ENCODE measurements at places on chromosomes 2 and 18. TPM values are rescaled to one million over a fixed set of nuclear protein-coding genes. Genes with fewer than 3 reads are reported as not detected.
A peak's percentile ranks its signal among the peaks of the same experiment; 100 is the strongest.

- DNase-seq: no peak
These were observed 49.7 kb downstream of the RRM2 start for GRCh38 chr2:10172033-10172871.

DNA sequence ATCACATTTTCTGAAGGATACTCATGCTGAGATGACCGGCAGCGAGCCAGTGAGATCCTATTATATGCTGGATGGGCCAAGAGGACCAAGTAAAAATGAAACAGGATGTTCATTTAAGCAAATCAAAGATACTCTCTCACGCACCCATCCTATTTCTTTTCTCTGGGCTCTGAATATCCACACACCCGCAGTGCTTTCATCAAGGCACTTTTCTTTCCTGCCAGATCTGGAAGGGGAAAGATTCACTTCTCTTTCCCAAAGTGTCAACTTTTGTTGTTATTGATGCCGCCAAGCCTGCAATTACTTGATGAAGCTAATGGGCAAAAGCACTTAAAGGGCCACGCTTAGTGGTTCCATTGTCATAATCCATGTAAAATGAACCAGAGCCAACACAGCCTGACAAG lies 191.9 kb upstream of the CHAC2 start:
- no peak for DNase-seq

DNA sequence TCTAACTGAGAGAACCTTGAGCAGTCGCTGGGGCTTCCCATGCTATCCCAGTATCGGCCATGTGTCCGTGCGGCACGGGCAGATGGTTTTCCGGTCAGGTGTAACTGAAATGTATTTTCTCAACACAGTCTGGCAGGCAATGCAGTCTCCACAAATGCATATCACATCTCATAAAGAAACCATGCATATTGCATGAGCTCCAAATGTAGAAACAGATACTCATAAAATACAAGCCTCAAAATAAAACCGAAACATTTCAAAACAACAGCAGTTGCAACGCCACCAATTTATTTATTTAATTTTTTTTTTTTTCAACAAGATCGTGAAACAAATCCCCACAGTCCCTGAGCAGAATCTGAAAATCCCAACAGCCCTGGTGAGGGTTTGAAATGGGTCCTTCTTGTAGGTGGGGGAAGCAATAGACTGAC lies 299.4 kb downstream of the LPIN1 start:
- DNase-seq: no peak

- no peak for DNase-seq
These were observed 39.4 kb downstream of the BMP10 start for GRCh38 chr2:68831686-68832232.

DNA sequence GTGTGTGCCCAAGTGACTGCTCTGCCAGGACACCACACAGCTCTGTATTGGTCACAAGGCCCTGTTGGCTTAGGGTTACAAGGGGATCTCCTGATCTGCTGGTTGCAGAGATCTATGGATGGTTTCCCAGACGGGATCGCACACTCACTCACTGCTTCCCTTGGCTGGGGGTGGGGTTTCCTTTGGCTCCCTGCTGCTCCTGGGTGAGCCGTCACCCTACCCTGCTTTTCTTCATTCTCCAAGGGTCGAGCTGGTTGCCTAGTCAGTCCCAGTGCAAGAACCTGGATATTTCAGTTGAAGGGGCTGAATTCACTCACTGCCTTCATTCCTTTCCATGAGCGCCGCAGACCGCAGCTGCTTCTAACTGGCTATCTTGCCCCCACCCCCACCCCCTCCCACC lies 56.3 kb downstream of the GTF3C3 start:
- DNase-seq: no peak

GRCh38 chr2:85804583-85804982 lies 50.8 kb downstream of the ATOH8 start:
- no peak for DNase-seq

FN1 gene
- total RNA-seq: 955 TPM

ANO7 gene
- total RNA-seq: 2.1 TPM

GRCh38 chr18:8367217-8367988 lies 241.8 kb upstream of the RAB12 start:
- DNase-seq: peak; percentile 82

- DNase-seq: no peak
These were observed 56.0 kb upstream of the MEX3C start for GRCh38 chr18:51253476-51253875.

SDC1 gene
- 148 TPM for total RNA-seq

GRCh38 chr2:50514901-50515300 lies 517.0 kb downstream of the NRXN1 start:
- no peak for DNase-seq

GRCh38 chr2:207144173-207144785 lies 21.5 kb downstream of the KLF7 start:
- DNase-seq: no peak

DNA sequence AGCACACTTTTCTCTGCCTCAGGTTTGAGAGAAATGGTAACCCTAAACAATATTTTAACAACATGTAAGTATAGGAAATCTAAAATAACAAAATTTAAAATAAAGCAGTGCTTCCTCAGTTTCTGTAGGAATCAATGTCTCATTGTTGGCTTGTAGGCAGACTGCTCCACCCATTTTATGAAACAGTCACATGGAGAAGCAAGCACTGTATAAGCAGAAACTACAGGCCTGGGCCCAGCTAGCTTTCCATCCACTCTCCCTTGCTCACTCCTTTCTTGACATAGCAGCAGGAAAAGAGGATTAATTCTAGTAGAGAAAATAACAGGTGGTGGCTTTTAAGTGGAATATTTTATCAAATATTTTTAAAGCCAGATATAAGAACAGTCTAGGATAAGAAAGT lies 97.2 kb downstream of the PLEKHM3 start:
- DNase-seq: no peak

DNA sequence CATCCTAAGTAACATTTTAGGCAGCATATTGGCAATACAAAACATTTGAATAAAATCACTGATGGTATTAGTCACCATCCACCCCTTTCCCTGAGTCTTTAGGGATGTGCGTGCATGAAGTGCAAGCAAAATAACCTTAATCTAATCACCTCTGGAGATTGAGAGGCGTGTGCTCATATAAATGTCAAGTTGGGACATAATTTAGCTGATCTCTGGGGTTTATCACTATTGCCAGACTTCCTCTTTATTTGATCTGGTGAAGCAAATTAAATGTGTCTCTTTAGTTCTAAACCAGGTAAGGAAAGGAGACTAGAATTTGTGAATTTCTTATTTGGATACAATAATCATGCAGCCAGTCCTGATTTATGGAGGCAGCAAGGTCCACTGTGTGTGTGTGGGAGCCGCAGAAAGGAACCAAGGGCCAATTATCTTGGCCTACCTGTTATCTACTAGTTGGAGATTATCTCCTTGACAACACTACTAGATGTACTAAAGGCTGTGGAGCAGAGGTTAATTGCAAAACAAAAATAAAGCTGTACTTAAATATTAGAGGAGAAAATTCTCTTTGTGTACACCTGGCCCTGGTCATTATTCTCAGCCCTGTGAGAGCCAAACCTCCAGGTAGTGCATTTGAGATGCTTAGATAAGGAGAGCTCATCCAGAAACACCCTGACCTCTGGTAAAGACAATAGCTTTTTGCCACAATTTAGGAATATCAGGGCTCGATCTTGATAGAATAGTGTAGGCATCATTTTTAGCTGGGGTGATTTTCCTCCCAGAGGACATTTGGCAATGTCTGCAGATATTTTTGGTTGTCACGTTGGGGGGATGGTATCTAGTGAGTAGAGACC lies 78.2 kb downstream of the HRH4 start:
- no peak for DNase-seq

DNA sequence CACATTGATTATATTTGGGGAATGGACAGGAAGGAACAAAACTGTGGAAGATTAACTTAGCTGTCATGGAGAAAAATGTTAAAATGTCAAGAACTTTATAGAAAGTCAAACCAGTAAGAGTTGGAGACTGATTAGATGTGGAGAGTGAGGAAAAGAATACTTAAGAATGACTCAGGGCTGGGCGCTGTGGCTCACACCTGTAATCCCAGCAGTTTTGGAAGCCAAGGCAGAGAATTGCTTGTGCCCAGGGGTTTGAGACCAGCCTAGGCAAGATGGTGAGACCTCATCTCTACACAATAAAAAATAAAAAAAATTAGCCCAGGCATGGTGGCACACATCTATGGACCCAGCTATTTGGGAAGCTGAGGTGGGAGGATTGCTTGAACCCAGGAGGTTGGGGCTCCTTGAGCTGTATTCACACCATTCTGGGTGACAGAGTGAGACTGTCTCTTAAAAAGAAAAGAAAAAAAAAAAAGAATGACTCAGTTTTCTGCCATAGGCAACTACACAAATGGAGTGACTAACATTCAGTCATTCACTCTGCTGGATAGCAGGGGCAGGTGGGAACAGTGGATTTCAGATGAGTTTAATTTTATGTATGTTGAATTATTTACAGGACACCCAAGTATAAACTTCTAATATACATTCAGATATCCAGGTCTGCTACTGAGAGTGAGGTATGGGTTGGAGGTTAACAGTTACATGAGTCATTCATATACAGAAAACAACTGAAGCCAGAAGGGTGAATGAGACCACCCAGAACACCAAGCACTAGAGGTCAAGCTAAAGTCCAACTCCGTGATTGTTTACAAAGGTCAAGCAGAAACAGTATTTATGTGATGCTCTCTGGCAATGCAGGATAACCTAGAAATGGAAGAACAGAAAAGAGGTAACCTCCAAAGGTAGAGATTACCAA lies 33.9 kb downstream of the ORC2 start:
- no peak for DNase-seq

CCDC121 gene
- total RNA-seq: 4.2 TPM
